Foreskin keratinocyte (primary cell): ENCODE measurements at places on chromosomes 5 and 9. TPM values are rescaled to one million over a fixed set of nuclear protein-coding genes. Genes with fewer than 3 reads are reported as not detected.
A peak's percentile ranks its signal among the peaks of the same experiment; 100 is the strongest.

DNA sequence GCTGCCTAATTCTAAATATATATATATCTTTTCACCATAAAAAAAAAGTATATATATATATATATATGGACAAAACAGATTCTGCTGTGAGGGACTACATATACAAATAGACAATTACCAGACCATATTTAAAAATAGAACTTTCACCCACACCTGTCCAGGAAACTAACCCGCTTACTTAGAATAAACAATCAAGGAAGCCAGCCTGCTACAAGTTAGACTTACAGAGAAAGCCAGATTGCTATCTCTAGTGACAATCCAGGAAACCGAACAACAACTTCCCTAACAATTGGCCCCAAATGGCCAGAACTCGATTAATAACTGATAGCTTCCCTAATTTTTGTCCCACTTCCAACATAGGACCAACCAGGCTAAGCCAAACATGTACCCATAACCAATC, 5.9 kb downstream of the GLDC start:
- no peak for DNase-seq

The SMIM32 gene
- not detected in 2 replicates for polyA plus RNA-seq

GRCh38 chr5:135353952-135354721, 44.9 kb downstream of the MACROH2A1 start:
- no peak for DNase-seq

The COL23A1 gene
- polyA plus RNA-seq: 0.03 and 0.07 TPM in 2 replicates

- no peak for DNase-seq
Measured at GRCh38 chr5:122264610-122265009, 47.4 kb upstream of the SNCAIP start.

The MAN1B1 gene
- 38.5 and 49.2 TPM in 2 replicates for polyA plus RNA-seq

The SLC23A1 gene
- polyA plus RNA-seq: not detected in 2 replicates

- DNase-seq: peak; percentile 75
Measured at GRCh38 chr5:136018814-136019783, 9.7 kb upstream of the TGFBI start.

GRCh38 chr5:35832762-35833161, 23.9 kb upstream of the IL7R start:
- DNase-seq: no peak

The PCDHB2 gene
- 0.02 and 0.09 TPM in 2 replicates for polyA plus RNA-seq

The FOXD4L3 gene
- polyA plus RNA-seq: not detected in 2 replicates

The CBY3 gene
- not detected in 2 replicates for polyA plus RNA-seq
